ENCODE measurements at places on chromosomes 3 and 15.

DNA sequence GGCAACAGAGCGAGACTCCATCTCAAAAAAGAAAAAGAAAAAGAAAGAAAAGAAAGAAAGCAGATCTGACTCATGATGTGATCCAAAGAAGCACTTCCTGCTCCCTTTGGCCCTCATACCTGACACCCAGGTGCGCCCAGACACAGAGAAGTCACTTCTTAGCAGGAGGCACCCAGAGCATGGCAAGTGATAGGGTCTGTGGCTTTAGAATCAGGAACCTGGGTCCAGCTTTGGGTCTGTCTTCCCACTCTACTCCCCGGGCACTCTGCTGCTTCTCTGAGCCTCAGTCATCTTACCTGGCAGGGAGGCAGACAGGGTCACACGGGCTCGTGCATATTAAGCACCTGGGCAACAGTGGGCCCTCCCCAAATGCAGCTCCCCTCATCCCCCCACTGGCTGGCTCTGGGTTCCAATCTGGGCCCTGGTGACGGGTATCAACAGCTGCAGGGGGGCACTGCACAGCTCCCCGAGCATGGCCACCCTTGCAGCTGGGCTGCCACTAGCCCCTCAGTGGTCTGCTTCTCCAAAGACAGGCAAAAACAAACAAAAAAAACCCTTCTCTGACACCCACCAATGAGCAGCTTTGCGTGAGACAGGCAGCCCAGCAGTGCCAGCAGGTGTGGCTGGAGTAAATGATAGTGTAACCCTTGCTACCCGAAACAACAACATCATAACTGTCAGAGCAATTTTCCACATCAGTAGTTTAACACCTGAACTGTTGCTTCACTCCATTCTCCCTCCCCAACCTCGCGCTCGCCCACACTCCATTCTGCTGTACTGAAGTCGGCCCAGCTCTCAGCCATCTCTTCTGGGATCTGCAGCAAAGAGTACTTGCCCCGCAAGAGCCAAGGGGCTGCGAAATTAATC lies 99.8 kb downstream of the MEGF11 start:
- no peak for DNase-seq

DNA sequence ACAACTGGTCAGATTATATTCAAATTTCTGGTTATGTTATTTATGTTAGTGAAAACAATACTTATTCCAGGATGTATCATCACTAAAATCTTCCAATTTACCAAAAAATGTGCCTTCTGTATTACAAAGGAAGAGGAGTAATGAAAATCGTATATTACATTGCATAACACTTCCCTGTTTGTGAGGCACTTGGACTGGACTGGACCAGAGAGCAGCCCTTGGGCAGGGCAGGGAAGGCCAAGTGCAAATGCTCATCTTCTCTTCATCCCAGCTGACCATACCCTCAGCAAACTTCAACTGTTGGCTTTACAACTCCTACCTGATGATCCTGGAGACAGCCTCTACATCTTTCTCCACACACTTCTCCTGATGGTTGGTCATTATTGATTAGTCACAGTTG lies 285.7 kb upstream of the MME start:
- DNase-seq: no peak

GRCh38 chr15:31080591-31081014 lies 20.9 kb downstream of the TRPM1 start:
- DNase-seq: no peak

DNA sequence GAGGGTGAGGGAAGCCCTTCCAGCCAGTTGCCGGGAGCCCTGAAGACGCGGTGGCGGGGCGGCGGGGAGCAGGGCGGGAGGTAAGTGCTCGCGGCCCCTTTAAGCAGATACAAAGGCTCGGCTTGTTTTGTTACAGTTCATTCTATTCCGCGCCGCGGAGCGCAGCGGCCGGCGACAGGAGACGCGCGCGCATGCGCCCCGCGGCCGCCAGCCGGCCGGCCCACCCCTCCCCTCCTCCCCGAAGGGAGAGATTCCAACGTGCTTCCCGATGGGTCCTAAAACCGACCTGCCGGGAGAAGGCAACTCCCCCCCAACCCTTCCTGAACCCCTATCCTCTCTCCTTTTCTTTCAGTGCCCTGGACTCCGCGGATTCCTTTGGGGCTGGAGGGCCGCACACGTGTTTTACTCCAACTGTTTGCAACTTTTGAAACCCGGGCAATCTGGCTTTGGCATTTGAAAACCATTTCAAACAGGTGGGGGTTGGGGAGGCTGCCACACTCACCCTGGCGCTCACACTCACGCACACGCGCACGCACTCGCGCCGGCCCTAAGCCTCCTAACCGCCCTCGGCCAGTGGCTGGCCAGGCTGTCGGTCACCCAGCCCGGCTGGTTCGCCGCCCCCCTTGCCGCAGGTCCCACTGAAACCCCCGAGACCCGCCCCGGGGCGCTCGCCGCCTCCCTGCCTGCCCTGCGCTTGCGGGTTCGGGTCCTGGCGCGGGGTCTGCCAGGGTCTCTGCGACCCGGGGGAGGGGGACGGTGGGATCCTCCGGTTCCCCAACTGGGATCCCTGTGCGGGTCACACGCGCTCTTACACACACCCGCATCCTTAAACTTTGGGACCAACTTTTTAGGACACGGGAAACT lies at the start of gene MAGI1:
MAGI1 (minus strand) TSS at position 193 of the 864 bp plus-strand sequence. CDS start 610 bp downstream, outside the sequence.
- peak; percentile 84 for DNase-seq

DNA sequence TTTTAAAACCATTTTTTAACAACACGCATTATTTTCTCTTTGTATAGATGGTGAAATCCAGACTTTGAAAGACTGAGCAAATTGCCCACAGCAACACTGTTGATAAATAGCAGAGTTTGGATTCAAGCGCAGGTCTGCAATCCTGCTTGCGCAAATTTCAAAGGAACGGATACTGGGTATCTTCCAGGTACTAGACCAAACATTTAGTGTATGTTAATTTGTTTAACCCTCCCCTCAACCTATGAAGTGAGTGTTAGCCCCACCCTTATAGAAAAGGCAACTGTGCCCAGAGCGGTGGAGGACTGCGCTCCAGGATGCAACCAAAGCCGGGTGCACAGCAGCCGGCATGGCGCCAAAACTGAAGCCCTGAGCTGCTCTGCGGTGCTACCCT lies 103.8 kb downstream of the CPN2 start:
- no peak for DNase-seq

GRCh38 chr3:115248274-115248673 lies 101.2 kb upstream of the ZBTB20 start:
- DNase-seq: no peak

- no peak for DNase-seq
Measured at GRCh38 chr15:89167267-89168176, 53.9 kb downstream of the RLBP1 start.

DNA sequence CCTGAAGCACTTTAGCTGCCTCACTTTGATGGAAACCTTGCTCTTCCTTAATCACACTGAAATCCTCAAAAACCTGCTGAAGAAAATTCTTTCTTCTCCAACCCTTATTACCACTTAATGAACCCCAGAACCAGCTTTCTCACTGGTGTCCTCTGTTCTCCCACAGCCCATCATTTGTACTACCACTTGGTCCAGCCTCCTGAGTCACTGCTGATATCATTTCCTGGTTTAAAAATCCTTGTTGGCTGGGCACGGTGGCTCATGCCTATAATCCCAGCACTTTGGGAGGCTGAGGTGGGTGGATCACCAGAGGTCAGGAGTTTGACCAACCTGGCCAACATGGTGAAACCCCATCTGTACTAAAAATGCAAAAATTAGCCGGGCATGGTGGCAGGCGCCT lies 418.6 kb upstream of the KCNMB2 start:
- DNase-seq: no peak

GRCh38 chr3:72149645-72150300 lies 364.8 kb upstream of the PROK2 start:
- no peak for DNase-seq

- DNase-seq: no peak
Measured at GRCh38 chr3:49279376-49279775, 2.3 kb upstream of the C3orf62 start.

- DNase-seq: no peak
Measured at GRCh38 chr3:13420831-13421765, 976 bp upstream of the NUP210 start.

DNA sequence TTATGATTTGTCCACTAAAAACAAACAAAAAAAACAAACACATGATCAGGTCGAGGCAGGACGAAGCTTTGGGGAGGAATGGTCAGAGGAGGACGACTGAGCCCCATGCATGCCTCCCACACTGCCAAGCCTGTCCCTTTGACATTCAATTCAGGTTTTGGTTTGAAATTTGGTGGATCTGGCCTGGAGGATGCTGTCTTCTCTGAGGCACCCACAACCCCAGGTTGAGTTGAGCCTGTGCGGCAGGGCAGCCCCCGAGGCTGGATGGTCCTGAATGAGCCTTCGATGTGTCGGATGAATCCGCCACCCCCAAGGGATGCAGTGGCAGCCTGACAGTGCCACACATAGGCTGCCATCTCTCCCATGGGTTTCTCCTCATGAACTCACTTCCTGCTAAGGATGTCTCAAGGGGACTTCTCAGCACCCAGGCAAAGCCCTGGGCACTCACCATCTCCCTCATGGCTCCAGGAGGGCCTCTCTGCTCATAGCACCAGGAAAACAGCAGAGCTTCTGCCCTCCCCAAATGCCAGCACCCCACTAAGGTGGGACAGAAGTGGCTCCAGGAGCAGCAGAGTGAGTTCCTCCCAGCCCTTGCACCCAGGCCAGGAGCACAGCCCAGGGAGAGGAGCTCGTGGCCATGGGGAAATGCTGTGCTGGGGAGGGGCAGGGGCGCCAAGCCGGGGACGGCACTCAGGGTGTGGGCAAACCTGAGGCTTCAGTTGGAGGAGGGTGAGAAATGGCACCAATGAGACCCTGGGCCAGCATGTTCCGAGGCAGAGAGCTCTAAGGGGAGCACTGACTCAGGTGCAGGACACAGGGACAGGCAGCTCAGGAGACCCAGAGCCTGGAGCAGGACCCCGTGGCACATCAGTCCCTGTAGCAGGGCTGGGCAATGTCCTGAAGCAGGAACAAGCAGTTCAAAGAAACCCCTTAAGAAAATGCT lies 18.5 kb downstream of the PRR23E start:
- DNase-seq: no peak

- no peak for DNase-seq
Measured at GRCh38 chr3:152208439-152208838, 60.3 kb upstream of the MBNL1 start.

DNA sequence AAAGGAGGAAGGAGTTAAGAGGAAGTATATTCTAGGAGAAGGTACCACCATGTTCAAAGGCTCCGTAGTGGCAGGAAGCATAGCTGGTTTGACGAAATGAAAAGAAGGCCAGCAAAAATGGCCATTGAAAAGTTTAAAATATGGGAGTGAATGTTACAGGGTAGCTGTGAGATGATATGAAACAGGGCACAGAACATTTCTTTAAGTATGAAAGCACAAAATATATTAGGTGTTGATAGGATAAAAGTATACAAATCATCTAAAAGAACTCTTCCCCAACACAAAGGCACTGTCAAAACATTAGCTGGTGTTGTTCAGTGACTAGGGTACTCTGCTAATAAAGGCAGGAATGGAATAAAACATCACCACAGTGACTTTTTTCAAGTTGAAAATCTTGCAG lies 216.2 kb downstream of the LRRN1 start:
- DNase-seq: no peak

GRCh38 chr3:45060165-45060892 lies 34.2 kb downstream of the CLEC3B start:
- DNase-seq: no peak

- no peak for DNase-seq
Measured at GRCh38 chr3:127369356-127369935, 81.6 kb upstream of the PRR20G start.

DNA sequence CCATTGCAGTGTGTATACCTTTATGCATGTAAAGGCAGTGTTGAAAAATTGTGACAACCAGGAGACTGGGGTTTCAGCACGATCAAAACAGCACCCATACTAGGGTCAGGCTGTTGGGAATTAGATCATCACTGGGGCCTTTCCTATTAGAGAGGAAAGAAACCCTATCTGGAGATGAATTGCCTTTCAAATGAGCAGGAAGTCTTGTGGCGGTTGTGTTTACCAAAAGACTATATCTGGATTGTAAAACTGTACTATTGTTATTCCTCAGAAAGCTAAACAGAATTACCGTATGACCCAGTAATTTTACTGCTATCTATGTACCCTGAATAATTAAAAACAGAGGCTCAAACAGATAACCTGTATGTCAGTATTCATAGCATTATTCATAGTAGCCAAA lies 10.1 kb downstream of the UBE2E1 start:
- no peak for DNase-seq

DNA sequence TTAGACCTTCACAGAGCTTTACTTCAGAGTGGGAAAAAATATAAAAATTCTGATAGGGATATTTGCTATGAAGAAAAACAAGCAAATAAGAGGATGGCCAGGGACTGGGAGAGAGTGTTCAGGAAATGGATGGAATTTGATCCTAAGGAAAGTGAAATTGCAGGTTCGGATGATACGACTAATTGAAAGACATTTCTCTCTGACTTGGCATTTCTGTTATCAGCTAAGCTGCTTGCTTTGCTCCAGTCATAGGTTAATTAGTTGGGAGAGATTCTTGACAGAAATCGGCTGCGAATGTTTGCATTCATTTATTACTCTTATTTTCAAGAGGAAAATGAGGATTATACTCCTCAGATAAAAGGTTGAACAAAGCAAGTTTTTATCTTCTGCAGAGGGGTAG lies 808.7 kb upstream of the NECTIN3 start:
- no peak for DNase-seq

- DNase-seq: no peak
Measured at GRCh38 chr3:149844091-149844490, 31.1 kb downstream of the RNF13 start.

DNA sequence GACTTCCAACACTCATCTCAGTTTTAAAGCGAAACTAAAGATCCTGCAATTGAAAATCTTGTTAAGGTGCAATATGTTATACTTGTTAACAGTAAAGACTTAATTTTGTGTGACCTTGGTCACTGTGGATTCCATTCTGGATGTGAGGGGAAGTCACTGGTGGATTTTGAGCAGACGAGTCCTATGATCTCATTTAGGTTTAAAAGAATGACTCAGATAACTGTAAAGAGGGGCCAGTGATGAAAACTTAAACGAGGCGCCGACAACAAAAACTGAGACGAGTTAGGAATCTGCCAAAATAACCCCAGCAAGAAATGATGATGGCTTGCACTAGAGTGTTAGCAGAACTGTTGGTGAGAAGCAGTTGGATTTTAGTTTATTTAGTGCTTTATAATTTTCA lies 56.5 kb downstream of the LRRC28 start:
- DNase-seq: no peak

DNA sequence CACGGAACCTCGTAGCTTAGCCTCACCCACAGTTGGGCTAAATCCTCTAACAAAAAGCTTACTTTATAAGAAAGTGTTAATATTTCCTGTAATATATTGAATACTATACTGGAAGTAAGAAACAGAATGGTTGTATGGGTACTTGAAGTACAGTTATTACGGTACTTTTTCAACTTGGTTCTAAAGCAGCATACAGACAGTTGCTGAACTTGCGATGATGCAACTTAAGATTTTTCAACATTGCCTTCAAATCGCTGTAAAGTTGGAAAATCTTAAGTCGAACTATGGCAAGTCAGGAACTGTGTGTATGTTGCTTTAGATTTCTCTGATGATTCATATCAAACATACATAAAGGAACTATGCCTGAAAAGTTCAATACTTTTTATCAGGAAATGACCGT lies 204.4 kb upstream of the C2CD4B start:
- DNase-seq: no peak

- DNase-seq: no peak
Measured at GRCh38 chr3:119538772-119539171, 20.6 kb downstream of the CD80 start.

Measured in right renal cortex interstitium (tissue), 3 donors.